ENCODE measurements at places on chromosomes 6 and 20.

- peaks cover 57% of the 10 kb centered on the region for H3K4me1 ChIP-seq
- peak overlapping the region; percentile 21 for H3K4me3 ChIP-seq
- H3K36me3 ChIP-seq = no peaks in the 10 kb centered on the region
- peak; percentile 43 for DNase-seq
Measured at GRCh38 chr6:44219053-44219814, 2.5 kb downstream of the MYMX start.

GRCh38 chr6:142242269-142242668, 59.5 kb upstream of the ADGRG6 start:
- no peaks in the 10 kb centered on the region for H3K27me3 ChIP-seq
- no peaks in the 10 kb centered on the region for H3K4me1 ChIP-seq
- H3K27ac ChIP-seq = no peak overlapping the region
- H3K4me3 ChIP-seq = no peak overlapping the region

DNA sequence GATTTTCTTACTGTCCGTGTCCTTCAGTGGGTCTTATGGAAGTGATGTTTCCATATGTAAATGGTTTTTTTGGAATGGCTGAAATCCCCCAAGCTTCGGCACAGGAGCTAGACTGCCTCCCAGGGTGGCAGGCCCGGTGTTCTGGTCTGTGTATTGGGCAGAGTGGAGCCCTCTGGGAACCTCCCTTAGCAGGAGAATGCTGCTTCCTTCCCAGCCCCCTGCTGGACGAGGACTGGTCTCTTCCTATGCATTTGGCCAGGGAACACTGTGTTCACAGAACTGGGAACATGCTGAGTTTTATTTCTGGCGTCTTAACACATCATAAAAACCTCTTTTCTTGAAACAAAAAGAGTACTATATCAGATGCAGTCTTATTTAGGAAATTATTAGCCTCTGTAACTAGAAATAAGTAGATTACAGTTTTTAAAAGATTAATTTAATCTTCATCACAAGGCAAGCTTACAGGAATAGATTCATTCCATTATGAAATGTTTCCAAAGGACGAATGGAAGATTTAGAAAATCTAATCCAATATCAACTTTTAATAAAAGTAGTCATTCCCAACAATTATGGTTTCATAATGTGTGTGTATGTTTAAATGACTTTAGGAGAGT, 56.6 kb downstream of the SYTL3 start:
- H3K27me3 ChIP-seq = no peaks in the 10 kb centered on the region
- H3K4me1 ChIP-seq = peaks cover 28% of the 10 kb centered on the region
- peak overlapping the region; percentile 63 for H3K27ac ChIP-seq
- no peak overlapping the region for H3K4me3 ChIP-seq

GRCh38 chr6:4571011-4571410, 205.2 kb upstream of the CDYL start:
- H3K27ac ChIP-seq = no peak overlapping the region
- H3K4me1 ChIP-seq = peaks cover 11% of the 10 kb centered on the region
- DNase-seq = no peak
- no peak overlapping the region for H3K4me3 ChIP-seq
- H3K36me3 ChIP-seq = no peaks in the 10 kb centered on the region

GRCh38 chr6:34774967-34775366, 16.9 kb upstream of the BLTP3A start:
- H3K36me3 ChIP-seq = peaks cover 66% of the 10 kb centered on the region
- no peak overlapping the region for H3K4me3 ChIP-seq
- peaks cover 7% of the 10 kb centered on the region for H3K4me1 ChIP-seq
- DNase-seq = no peak

DNA sequence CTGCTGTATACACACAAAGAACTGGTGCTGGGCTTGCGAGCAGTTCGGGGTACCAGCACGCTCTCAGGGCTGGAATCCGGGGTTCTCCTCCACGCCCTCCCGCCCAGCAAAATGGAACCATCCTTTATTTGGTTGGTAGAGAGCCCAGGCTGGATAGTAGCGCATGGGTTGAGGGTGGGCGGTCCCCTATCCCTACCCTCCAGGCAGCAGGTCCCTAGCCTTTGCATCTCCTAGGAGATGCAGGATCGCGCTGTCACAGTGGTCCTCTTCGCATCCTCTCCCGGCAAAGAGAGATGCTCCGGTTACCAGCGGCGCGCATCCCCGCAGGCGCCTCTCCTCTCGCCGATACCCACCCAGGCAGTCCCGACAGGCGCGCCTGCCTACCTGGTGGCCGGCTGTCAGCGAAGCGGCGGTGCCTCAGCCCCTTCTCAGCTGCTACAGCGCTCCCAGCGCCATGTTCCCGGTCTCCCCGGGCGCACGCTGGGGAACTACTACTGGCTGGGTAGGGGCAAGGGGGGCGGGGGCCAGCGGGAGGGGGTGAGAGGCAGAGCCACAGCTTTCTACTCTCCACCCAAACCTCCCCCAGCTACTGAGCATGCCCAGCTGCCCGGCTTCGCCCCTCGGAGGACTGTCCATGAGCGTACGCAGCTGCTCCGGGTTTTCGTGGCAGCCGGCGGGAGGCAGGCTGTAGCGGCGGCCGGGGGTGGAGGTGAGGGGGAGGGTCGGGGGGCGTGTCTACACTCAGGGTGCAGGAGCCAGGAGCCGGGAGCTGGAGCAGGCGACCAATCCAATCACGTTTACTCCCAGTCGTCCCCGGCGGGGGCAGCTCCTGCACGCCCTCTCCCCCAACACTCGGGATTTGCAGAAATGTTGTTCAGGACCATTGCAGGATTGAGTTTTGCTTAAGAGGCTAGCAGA, at the start of gene PAK5:
PAK5 (minus strand) TSS at position 699 of the 918 bp plus-strand sequence. CDS start 194,748 bp downstream, outside the sequence.
- H3K27me3 ChIP-seq = peaks cover 26% of the 10 kb centered on the region
- H3K4me1 ChIP-seq = no peaks in the 10 kb centered on the region
- no peak for DNase-seq
- no peak within 1 kb of the TSS for H3K27ac ChIP-seq
- H3K36me3 ChIP-seq = no peaks in the 10 kb centered on the region

- no peaks in the 10 kb centered on the region for H3K27me3 ChIP-seq
- H3K27ac ChIP-seq = no peak overlapping the region
- peak; percentile 20 for DNase-seq
- no peak overlapping the region for H3K4me3 ChIP-seq
Measured at GRCh38 chr6:114471450-114471849, 128.6 kb upstream of the HS3ST5 start.

DNA sequence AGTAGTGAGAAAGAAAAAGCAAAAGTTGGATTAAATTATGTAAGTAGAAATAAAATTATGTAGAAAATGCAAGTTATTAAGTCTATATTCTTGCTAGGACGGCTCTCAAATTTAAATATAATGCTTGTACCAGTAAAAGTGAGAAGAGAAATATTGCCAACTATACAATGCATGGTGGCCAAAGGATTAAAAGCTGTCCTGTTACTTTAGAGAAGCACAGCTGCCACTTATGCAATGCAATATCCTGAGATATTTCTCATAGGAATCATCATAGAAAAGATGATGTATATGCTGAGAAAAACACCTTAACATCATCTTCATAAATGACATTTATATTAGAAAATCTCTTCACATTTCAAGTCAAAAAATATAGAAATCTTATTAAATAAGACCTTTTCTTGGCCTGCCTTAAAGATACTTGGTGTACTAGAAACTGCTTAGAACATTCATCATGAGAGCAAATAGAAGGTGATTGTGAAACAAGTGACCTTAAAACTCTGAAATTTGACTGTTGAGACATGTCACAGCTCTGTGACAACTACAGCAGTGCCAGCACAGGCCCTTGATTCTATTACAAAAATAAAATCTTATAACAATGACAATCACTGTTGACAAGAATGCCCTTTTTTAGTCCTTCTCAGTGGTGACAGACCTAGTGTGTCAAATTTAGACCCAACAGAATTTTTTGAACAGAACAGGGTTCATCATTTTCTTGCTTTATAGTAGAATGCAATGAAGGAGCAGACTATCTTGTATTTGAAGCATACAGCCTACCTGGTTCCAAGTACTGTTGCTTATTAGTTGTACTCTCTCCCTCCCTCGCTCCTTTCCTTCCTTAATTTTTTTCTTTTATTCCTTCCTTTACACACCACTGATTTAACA, 173.1 kb downstream of the CLVS2 start:
- no peaks in the 10 kb centered on the region for H3K27me3 ChIP-seq
- H3K27ac ChIP-seq = no peak overlapping the region
- no peaks in the 10 kb centered on the region for H3K36me3 ChIP-seq
- no peak for DNase-seq

DNA sequence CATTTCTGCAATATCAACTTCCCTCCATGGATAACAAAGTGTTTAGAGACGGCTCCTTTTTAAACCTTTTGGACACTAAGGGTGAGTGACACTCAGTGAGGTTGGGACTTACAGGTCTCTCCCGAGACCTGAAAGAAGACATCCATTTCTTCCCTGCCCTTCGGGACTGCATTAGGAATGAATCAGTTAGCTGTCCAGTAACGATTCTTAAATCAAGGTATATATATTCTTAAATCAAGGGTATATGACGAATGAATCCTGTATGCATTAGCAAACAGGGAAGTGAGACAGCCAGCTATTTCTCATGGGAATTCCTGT, 52.9 kb downstream of the EDN1 start:
- no peak for DNase-seq
- no peak overlapping the region for H3K4me3 ChIP-seq
- no peaks in the 10 kb centered on the region for H3K27me3 ChIP-seq
- H3K27ac ChIP-seq = peak overlapping the region; percentile 34
- no peaks in the 10 kb centered on the region for H3K36me3 ChIP-seq

DNA sequence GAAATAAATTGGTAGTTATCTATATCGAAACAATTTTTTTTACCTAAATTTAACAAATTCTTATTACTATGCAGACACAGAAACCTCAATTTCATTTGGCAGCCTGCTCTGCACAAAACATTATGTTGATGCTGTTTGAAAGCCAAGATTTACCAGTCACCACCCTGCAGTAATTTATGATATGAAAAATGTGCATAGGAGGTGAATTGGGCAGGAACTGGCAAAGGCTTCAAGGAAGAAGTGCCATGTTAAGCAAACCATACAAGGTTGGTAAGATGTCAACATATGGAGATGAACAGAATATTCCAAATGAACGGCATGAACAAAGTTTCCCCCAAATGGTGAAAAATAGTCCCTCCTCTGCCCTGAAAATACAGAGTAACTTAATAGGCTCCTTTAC, 54.2 kb upstream of the TAB2 start:
- no peak overlapping the region for H3K4me3 ChIP-seq
- no peak for DNase-seq
- no peaks in the 10 kb centered on the region for H3K36me3 ChIP-seq
- no peaks in the 10 kb centered on the region for H3K27me3 ChIP-seq
- H3K4me1 ChIP-seq = no peaks in the 10 kb centered on the region

DNA sequence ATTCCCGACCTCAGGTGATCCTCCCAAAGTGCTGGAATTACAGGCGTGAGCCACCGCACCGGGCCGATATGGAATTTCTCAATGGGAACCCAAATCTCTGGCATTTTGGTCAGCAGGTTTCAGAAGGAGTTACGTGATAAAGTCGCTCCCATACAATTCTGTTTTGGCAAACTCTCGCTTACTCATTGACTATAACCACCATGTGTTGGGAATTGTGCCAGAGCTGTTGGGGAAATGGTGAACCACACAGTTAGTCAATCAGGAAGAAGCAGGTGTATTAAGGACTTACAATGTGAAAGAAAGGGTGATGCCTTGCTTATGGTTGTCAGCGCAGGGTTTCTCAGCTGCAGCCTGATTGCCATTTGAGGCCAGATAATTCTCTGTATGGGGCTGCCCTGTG, 410.5 kb downstream of the QKI start:
- no peaks in the 10 kb centered on the region for H3K4me1 ChIP-seq
- H3K4me3 ChIP-seq = no peak overlapping the region
- H3K27me3 ChIP-seq = no peaks in the 10 kb centered on the region

- no peak overlapping the region for H3K4me3 ChIP-seq
- DNase-seq = peak; percentile 65
- peaks cover 39% of the 10 kb centered on the region for H3K4me1 ChIP-seq
- no peaks in the 10 kb centered on the region for H3K27me3 ChIP-seq
- no peaks in the 10 kb centered on the region for H3K36me3 ChIP-seq
- peak overlapping the region; percentile 74 for H3K27ac ChIP-seq
Measured at GRCh38 chr6:149094156-149094555, 223.4 kb upstream of the TAB2 start.

- H3K4me1 ChIP-seq = peaks cover 24% of the 10 kb centered on the region
- H3K4me3 ChIP-seq = no peak overlapping the region
- H3K27ac ChIP-seq = peak overlapping the region; percentile 91
Measured at GRCh38 chr6:72787391-72788031, 165.6 kb downstream of the KCNQ5 start.

DNA sequence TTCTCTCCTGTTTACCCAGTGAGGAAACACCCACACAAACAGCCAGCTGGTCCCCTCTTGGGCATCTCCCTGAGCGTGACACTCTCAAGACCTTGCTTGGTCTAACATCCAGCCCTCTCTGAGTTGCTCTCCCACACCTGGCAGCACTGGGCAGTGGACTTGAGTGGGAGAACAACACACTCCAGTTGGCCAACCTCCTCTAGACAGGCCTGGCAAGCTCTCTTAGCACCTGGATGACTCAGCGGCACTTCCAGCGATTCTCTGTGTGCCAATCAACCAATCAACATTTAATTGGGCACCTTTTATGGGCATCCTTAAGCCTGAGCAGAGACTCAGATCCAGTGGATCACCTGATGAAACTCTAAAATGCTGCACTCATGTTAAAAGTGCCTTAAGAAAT, 76.6 kb upstream of the QKI start:
- H3K4me3 ChIP-seq = no peak overlapping the region
- no peaks in the 10 kb centered on the region for H3K36me3 ChIP-seq

- H3K27ac ChIP-seq = no peak overlapping the region
- no peaks in the 10 kb centered on the region for H3K4me1 ChIP-seq
- no peaks in the 10 kb centered on the region for H3K27me3 ChIP-seq
- no peak overlapping the region for H3K4me3 ChIP-seq
Measured at GRCh38 chr6:99458319-99458718, 33.2 kb upstream of the PNISR start.

GRCh38 chr20:9225879-9226278, 157.0 kb downstream of the PLCB4 start:
- H3K27ac ChIP-seq = no peak overlapping the region
- no peaks in the 10 kb centered on the region for H3K27me3 ChIP-seq
- no peak overlapping the region for H3K4me3 ChIP-seq
- DNase-seq = no peak
- peaks cover 7% of the 10 kb centered on the region for H3K4me1 ChIP-seq

DNA sequence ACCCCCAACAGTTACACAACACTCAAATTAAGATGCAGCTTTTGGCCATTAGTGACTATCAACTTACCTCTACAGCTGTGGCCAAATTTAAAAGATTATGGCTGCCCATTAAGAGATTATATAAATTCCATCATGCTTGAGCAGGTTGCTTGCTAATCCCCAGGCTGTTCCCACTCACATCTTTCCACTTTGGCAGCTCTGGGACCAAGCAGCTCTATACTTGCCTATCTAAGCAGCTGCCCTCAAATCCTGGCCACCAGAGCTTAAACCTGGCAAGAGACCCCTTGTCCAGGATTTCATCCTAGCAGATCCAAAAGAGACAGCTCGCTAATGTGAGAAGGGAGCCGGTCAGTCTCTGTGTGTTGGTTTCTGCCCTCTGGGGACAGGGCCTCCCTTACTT, 127.9 kb downstream of the SLC23A2 start:
- H3K4me1 ChIP-seq = peaks cover 4% of the 10 kb centered on the region
- no peak for DNase-seq
- no peak overlapping the region for H3K4me3 ChIP-seq
- no peaks in the 10 kb centered on the region for H3K36me3 ChIP-seq
- H3K27ac ChIP-seq = no peak overlapping the region

- no peak overlapping the region for H3K4me3 ChIP-seq
- peaks cover 4% of the 10 kb centered on the region for H3K36me3 ChIP-seq
- no peak overlapping the region for H3K27ac ChIP-seq
- no peaks in the 10 kb centered on the region for H3K4me1 ChIP-seq
- no peaks in the 10 kb centered on the region for H3K27me3 ChIP-seq
Measured at GRCh38 chr6:157126183-157127098, 196.9 kb downstream of the TMEM242 start.

All from SJSA1 (cell line).